Activated CD8-positive, alpha-beta memory T cell treated with anti-CD3 and anti-CD28 coated beads for 1 hour (primary cell): ENCODE measurements at places on chromosomes 3 and 15.
A peak's percentile ranks its signal among the peaks of the same experiment; 100 is the strongest.

DNA sequence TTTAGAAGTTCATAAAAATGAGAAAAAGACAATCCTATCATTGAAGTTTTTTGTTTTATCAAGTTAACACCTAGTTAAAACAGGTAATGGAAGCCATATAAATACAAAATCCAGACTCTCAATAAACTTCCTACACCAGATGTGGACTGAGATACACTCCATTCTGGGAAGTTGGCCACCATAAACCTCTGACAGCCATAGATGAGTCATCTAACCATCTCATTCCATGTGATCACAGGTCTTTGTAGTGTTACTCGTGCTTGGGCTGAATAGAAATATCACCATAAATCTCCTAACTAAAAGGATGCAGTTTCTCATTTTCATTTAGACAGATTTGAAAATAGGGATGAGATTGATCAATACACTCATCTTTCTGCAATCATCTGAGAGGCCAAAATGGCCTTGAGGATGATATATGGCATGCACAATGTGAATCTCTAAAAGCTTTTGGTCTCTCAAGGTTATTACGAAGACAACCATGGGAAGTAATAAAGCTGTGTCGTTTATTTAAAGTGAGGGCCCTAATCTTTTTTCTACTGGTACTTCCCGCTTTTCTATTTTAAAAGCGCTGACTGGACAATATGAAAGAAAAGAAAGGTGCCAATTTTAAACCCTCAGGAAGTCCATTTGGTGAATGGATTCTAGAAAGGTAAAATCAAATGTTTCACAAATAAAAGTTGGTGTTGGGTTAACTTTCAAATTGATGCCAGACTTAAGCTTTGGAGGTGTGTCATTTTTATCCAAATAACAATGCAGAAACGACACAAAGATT, 155.5 kb downstream of the POLR2M start:
- no peak for DNase-seq

- no peak for DNase-seq
Measured at GRCh38 chr3:14404631-14405359, 2.4 kb downstream of the SLC6A6 start.

DNA sequence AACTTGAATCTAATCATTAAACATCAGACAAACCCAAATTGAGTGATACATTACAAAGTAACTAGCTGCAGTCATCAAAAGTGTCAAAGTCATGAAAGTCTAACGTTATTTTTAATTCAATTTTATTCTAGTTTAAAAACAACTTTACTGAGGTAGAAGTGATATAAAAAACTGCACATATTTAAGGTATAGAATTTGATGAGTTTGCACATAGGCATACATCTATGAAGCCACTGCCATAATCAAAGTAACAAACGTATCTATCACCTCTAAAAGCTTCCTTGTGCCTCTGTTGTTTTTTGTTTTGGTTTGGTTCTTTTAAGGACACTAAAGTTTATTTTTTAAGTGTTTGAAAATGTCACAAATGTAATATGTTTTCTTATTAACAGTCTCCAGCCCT, 130.9 kb downstream of the DLG1 start:
- DNase-seq, result no peak

- no peak for DNase-seq
Measured at GRCh38 chr15:46646490-46646889, 1011.7 kb downstream of the SQOR start.

- DNase-seq, result no peak
Measured at GRCh38 chr15:25830844-25831451, 32.2 kb downstream of the ATP10A start.

DNA sequence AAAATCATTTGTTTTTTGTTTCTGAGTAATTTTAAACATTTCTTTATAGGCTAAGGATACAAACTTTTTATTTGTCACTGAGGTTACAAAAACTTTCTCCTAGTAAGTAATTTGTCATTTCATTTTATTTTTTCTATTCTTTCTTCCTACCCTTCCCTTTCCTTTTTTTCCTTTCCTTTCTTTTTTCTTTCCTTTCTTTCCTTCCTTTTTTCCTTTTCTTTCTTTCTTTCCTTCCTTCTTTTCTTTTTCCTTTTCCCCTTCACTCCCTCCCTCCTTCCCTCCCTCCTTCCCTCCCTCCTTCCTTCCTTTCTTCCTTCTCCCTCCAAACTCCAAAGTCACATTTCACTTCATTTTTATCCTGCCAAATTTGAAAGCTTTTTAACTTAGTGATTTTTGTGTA, 115.1 kb upstream of the FAN1 start:
- DNase-seq, result no peak

DNA sequence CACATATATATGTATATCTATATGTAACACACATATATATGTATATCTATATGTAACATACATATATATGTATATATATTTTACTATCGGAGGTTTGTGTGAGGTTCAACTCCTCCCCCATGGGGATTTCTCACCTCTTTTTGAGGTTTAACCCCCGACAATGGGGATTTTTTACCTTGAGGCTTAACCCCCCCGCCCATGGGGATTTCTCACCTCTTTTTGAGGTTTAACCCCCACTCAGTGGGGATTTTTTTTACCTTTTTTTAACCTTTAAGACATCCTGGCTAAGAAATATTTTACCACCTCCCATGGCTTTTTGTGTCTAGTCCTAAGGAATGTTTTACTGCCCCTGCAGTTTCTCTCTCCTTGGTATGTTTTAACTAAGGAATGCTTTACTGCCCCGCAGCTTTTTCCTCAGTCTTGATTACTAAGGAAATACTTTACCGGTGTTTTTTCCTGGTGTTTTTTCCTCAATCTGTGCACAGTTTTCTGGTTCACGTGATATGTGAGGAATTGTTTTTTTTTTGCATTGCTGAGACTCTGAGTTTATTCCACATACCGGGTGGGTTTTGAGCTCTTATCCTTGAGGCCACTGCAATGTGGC, 185.2 kb downstream of the KLF13 start:
- peak; percentile 7 for DNase-seq

GRCh38 chr15:86041399-86041798, 38.3 kb upstream of the AGBL1 start:
- DNase-seq, result no peak

- DNase-seq, result no peak
Measured at GRCh38 chr3:71545330-71545729, 38.2 kb downstream of the FOXP1 start.

- no peak for DNase-seq
Measured at GRCh38 chr3:14230729-14231128, 52.1 kb downstream of the LSM3 start.

DNA sequence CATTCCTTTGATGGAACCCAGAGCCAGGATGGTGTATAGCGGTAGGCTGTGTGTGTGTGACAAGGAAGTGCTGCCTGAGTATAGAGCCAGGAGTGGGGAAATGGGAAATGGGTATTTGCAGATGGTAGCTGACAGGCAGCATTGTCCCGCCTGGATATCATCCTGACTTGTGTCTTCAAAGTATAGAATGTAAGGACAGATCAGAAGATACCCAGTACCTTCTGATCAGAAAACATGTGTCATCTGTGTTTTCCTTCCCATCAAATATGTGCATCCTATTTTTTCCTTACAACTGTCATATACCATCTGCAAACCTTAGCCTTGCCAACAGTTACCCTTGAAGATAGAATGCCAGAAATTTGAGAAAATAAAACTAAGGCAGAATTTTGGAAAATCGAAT, 146.2 kb upstream of the CBLB start:
- no peak for DNase-seq

GRCh38 chr15:49619226-49619625, 1.4 kb downstream of the FAM227B start:
- no peak for DNase-seq

DNA sequence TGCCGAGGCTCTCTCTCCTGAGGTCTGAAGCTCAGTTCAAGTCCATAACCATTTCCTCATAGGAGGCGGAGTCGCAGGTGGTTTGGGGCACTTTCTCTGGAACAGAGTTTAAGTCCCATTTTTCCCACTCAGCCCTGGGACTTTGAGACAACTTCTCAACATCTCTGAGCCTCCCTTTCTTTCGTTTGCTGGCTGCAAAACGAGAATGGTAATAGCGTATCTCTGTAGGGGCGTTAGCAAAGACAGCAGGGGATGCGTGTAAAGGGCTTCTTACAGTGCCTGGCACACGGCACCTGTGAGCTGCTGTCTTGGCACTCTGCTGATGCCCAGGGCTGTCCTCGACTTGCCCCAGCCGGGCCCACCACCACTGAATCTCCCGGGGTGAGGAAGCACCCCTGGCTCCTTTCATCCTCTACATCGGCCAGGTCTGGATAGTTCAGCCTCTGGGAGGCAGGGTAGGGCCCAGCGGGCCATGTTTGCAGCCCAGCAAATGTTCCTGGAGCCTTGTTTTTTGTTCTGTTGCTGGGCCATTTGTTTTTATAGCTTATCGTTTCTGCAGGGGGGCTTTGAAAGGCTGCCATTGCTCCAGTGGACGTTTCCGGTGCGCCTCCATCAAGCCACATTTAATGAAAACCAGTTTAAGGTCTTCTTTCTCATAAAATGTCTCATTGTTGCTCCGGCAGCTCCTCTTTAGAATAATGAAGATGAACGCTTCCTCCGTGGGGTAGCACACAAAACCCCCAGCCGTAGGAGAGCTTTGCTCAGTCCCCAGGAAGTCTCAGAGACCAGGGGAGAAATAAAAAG, 60.0 kb upstream of the WNT5A start:
- no peak for DNase-seq

DNA sequence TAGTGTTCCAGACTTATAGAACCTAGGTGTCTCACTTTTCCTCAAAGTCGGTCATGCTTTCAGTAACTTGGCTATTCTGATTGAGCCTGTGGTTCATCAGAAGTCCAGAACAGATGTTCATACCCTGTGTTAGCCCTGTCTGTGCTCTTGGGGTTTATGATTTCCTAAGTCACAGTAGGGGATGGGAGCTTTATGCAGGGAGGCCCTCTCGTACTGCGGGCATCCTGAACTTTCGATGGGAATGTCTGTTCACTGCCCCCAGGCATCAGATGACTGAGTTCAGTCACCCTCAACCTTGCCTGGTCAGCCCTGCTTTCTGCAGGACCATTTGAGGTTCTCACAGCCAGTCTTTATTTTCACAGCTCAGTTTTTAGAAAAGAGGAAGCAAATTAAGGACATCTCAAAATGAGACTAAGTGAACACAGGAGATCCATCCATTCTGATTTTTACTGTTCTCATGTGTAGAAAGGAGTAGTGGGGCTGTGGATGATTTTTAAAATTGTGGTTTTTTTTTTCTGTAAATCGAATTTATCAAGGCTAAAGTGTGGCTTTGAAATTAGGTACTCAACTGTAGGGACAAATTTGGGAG, 71.3 kb downstream of the CMTM8 start:
- DNase-seq, result no peak

DNA sequence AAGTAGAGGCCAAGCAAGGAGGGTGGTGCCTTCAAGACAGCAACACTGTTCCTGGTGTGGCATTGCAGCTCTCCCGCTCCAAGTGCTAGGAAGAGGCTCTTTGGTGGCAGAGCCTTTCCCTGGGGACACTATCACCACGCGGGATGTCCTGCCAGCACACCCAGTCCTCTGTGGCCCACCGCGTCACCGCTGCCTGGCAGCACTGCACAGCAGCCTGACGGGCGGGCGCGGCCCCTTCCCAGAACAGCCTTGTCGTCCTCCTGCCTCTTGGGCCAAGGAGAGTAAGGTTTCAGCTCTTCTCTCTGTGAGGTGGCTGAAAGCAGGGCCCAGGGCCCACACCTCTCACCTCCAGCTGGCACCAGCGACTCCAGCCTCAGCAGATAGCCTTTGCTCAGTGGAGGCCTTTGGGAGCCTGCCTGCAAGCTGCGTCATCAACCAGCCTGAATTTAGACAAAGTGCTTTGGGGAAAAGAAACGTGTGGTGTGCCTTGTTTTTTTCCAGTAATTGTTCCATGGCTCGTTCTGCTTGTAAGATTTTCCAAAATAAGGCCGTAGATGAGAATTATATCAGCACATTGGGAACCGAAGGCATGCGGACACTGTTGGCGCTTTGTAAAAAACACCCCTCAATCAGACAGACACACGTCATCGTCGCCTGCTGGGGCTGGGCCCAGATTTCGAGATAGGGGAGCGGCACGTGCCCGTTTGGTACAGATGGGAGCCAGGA, 65.0 kb downstream of the AAGAB start:
- no peak for DNase-seq

DNA sequence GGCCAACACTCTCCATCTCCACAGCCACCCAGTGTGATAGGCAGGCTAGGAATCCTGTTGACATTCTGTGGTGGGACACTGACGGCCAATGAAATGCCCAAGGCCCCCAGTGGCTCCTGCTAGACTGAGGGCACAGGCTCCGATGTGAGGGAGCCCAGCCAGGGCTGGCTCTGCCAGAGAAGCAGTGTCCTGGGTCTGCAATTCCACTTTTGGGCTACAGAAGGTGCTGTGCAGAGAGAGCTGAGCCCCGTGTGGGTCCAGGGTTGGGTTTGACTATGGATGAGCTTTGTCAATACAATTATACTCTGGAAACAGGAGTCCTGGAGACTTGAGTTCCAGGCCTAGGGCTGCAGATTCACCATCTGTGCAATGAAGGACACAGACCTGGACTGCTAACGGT, 55.7 kb upstream of the TMEM115 start:
- no peak for DNase-seq

DNA sequence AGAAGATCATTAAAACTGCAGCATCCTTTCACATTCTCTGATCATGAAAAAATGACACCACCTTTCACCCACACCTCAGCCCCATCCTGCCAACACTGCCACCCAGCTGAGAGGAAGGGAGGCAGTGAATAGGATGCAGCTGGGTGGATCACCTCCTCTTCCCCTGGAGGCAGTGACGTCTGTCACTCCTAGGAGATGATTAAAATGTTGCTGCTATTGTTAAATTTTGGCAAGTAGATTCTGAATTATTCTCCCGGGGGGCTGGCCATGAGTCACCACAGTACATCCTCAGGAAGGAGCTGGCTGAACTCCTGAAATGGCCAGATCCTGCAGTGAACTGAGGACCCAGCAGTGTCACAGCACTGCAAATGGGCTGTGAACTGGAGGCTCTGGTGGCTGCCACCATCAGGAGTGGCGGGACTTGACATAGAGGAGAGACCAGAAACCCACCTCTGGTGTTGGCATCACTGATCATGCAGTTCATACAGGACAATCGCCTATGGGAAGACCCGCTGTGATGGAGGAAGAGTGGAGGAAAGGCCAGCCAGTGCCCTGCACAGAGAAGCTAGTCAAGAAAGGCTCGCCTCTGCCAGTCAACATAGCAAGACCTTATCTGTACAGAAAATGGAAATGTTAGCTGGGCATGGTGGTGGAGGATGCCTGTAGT, 199.1 kb downstream of the FAM43A start:
- no peak for DNase-seq

- no peak for DNase-seq
Measured at GRCh38 chr3:191431160-191431822, 29.7 kb upstream of the PYDC2 start.

- no peak for DNase-seq
Measured at GRCh38 chr3:69385123-69385722, 665 bp downstream of the FRMD4B start.
